Hepatic stellate cell (primary cell): ENCODE measurements at places on chromosomes 11 and 22.

DNA sequence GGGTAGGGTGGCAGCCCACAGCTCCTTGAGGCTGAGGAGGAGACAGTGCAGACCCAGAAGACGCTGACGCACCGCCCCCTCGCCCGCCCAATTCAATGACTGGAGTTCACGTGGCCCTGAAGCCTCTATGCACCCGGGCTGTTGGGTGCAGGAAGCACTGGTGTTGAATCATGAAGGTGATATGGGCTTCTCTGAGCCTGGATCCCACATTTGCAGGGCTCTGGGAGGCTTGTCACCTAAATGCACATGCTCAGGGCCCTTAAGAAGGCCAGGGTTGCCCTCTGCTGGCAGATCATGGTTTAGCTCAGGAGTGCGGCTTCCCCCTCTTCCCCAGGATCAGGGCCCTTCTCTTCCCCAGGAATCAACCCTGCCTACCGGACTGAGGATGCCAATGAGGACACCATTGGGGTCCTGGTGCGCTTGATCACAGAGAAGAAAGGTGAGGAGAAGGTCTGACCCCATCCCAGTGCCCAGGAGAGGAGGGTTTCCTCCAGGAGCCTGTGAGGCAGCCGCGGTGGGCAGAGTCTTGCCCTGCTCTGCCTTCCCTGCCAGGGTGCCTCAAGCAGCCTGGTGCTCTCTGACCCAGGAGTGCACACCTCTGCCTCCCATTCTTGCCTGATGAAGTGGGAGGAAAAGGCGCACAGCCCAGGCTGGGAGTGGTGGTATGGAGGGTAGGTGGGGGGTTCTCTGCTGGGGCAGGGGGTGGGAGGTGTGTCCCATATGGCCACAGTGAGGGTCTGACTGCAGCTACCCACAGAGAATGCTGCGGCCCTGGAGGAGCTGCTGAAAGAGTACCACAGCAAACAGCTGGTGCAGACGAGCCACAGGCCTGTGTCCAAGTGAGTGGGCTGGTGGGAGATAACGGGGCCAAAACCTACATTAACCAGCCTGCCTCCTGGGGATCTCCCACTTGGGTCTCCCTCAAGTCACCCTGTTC is 17.5 kb downstream of the RELT start:
- DNase-seq = peak; percentile 95

- DNase-seq = no peak
These were observed 29.5 kb downstream of the CD82 start for GRCh38 chr11:44595006-44595405.

DNA sequence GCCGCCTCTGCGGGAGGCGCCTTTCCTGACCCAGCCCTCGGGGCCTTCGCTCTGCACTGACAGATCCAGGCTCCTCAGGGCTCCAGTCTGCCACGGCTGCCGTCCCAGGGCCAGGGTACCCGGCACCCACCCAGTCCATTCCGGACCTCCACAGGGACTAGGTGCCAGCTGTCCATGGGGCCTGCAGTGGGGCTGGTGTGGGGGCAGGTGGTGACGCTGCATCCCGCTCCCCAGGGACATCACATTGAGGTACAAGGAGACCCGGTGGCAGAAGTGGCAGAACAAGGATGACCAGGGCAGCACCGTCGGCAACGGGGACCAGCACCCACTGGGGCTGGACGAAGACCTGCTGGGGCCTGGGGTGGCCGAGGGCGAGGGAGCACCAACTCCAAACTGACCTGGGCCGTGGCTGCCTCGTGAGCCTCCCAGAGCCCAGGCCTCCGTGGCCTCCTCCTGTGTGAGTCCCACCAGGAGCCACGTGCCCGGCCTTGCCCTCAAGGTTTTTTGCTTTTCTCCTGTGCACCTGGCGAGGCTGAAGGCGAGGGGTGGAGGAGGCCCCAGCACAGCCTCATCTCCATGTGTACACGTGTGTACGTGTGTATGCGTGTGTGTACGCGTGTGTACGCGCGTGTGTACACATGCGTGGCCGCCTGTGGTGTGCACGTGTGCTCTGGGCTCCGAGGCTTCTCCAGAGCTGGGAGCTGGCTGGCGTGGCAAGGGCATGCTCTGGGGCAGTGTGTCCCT is 16.7 kb downstream of the RNH1 start:
- no peak for DNase-seq

GRCh38 chr11:9953994-9954626 is 290.2 kb downstream of the SWAP70 start:
- DNase-seq = no peak

GRCh38 chr11:45413156-45413858 is 127.2 kb upstream of the SYT13 start:
- DNase-seq = no peak

DNA sequence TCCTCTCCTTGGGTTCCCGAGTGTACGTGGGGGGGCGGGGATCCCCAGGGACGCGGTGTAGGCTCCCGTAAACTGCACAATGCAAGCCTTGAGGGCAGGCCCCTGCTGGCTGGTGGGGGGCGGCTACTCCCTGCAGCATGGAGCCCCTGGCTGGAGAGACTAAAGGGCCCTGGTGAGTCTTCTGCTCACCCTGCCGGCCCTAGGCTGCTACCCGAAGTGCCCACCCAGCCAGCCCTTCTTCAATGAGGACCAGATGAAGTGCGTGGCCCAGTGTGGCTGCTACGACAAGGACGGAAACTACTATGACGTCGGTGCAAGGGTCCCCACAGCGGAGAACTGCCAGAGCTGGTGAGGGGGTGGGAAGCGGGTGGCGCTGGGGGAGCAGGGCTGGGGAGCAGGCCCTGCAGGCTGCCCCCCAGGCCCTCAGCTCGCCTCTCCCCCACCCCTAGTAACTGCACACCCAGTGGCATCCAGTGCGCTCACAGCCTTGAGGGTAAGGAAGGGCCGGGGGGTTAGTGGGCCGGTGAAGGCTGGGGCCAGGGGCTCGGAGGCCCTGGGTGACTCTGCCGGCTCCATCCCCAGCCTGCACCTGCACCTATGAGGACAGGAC is 16.8 kb downstream of the MUC5B start:
- no peak for DNase-seq

- no peak for DNase-seq
These were observed 69.6 kb upstream of the PITPNB start for GRCh38 chr22:27988704-27989103.

DNA sequence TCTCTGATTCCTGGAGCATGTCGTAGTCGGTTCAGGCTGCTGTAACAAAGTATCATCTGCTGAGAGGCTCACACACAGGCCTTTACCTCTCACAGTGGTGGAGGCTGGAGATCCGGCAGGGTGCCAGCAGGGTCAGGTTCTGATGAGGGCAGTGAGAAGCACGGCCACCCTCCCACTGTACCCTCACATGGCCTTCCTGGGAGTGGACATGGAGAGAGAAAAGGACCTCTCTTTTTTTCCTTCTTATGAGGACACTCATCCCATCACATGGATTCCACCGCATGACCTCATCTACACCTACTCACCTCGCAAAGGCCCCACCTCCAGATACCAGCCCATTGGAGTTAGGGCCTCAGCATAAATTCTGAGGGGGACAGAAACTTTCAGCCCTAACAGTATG is 99.5 kb downstream of the BCR start:
- DNase-seq = no peak

- DNase-seq = peak; percentile 29
These were observed 22.7 kb downstream of the CACNA1I start for GRCh38 chr22:39593066-39593930.

DNA sequence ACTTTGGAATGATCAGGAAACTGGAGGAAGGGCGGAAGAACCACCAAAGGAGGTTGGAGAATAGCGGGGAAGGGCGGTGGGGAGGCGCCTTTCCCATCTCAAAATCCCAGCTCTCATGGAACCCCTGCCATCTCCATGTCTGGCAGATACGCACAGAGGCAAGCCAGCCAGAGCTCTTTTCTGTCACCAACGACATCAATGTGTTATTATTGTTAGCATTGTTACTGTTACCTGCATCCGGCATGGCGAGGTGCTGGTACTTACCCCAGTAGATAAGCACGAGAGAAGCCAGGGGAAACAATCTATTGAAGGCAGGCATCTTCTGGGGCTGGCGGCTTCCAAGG is 969 bp downstream of the SCN3B start:
- no peak for DNase-seq

- DNase-seq = peak; percentile 82
These were observed 4.7 kb downstream of the YPEL4 start for GRCh38 chr11:57644748-57645688.

DNA sequence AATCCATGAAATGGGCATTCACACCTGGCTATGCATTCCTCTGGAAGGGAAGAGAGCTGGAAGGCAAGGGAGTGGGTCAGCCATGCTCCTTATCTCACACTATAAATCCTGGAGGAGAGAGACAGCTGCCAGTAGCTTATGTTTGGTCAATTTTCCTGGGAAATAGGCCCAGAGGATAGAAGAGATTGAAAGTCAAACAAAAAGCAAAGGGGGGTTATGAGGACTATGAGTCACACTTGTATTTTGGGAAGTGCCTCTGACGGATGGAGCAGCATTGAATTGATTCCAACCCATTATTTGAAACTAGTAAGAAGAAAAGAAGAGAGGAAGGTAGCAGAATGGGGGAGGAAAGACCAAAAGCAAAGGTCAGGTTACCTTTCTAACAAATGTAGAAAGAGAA is 25.0 kb downstream of the SNX19 start:
- no peak for DNase-seq

DNA sequence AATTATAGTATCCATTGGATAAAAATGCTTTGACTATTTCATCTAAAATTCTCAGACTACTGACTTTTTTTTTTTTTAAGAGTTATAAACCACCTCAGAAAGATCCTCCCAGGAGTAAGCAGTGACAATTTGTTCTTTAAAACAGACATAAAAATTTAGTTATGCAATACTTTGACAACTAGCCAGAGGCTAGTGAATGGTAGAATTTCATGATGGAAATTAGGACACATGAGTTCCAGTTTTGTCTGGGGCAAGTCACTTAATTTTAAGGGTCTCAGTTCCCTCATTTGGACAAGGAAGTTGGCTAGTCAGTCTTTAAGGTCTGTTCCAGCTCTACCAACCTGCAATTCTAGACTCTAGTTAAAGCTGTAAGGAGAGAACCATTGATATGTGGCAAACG is 2.9 kb downstream of the IL18 start:
- no peak for DNase-seq

DNA sequence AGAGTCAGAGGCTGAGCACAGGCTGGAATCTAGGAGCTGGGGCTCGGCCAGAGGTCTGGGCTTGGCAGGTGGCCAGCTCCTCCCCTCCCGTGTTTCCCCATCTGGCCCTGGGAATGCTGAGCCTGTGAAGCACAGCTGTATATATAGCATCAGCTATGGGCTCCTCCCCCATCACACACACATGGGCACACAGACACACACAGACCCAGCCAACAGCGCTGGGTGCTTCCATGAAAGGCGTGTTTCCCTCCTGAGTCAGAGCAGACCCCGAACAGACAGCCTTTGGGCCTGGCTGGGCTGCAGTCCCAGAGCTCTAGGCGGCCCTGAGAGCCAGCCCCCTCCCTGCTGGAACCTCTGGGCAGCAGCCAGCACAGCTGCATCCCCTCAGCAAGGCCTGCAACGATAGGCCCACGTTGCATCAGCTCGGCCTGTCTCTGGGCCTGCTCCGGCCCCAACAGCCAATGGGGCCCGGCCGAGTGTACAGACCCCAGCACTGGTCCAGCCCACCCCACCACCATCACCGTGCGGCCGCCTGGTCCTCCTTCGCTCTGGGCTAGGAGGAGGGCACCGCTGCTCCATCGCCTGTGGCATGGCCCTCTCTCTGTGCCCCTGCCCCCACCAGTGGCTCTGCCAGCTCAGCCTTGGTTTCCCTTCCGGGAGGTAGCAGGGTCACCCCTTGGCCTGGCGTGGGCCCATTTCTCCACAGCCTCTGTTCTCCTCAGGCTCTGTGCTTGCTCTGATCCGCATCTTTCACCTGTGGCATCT is 7.6 kb upstream of the SERPINH1 start:
- peak; percentile 96 for DNase-seq
